Small intestine (tissue), 16 donors: ENCODE measurements at places on chromosomes 5 and 9. TPM values are rescaled to one million over a fixed set of nuclear protein-coding genes. Genes with fewer than 3 reads are reported as not detected.

GRCh38 chr5:126961702-126962101, 68.7 kb downstream of the MARCHF3 start:
- no peak overlapping the region for H3K27ac ChIP-seq
- H3K27me3 ChIP-seq = no peaks in the 10 kb centered on the region
- no peak overlapping the region for H3K4me3 ChIP-seq
- H3K4me1 ChIP-seq = no peaks in the 10 kb centered on the region

DNA sequence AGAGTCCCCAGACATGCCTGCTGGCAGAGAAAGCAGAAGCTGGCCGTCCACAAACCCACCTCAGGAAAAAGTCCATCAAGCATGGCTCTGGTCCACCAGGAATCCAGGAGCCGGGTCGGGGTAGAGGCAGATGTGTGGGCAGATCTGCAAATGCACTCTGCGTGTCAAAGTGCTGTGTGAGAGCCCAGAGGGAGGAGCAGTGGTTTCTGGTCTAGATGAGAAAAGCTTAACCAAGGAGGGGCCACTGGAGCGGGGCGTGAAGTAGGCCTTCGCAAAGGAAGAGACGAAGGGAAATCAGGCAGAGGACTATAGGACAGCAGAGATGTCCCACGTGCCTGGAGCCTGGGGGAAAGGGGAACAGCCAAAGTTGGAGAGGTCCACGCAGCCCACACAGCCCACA, 40.0 kb downstream of the TTLL11 start:
- H3K27ac ChIP-seq = no peak overlapping the region
- H3K27me3 ChIP-seq = no peaks in the 10 kb centered on the region
- no peak overlapping the region for H3K4me3 ChIP-seq

- no peak overlapping the region for H3K4me3 ChIP-seq
- no peaks in the 10 kb centered on the region for H3K4me1 ChIP-seq
- H3K27me3 ChIP-seq = peaks cover 41% of the 10 kb centered on the region
- DNase-seq = no peak
These were observed 8.9 kb downstream of the NR2F1-AS1 start for GRCh38 chr5:93572101-93572607.

DNA sequence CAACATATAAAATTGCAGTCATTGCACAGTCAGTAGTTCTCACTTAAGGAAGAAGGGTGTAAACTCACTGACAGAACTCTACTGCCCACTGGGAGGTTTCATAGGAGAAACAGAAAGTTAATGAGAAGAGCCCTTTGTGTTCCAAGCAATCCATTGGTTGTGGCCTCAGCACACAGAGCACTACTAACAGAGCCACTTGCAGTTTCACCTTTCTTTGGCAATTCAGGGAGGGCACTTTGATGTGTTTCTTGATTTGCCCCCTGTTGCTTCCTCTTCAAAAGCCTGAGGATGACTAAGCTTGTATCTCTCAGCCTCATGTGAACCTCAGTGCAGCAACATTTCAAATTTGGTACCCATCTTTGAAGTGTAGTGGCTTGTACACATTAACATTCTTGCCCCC, 409.4 kb downstream of the DMRTA1 start:
- DNase-seq = no peak
- H3K27ac ChIP-seq = no peak overlapping the region
- no peaks in the 10 kb centered on the region for H3K4me1 ChIP-seq
- no peaks in the 10 kb centered on the region for H3K36me3 ChIP-seq
- no peak overlapping the region for H3K4me3 ChIP-seq

- no peaks in the 10 kb centered on the region for H3K27me3 ChIP-seq
- H3K4me3 ChIP-seq = no peak overlapping the region
- no peak overlapping the region for H3K27ac ChIP-seq
- DNase-seq = no peak
These were observed 59.7 kb downstream of the RXRA start for GRCh38 chr9:134385915-134386314.

DNA sequence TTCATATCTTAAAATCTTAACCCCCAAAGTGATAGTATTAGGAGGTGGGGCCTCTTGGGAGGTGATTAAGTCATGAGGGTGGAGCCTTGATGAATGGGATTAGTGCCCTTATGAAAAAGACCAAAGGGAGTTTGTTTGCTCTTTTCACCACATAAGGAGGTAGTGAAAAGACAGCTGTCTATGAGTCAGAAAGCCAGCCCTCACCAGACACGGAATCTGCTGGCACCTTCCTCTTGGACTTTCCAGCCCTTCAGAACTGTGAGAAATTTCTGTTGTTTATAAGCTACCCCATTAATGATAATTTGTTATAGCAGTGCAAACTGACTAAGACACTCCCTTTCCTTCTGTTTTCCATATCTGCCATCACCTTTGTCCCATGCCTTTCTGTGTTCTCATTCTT, 20.8 kb downstream of the IFNB1 start:
- H3K4me1 ChIP-seq = no peaks in the 10 kb centered on the region
- H3K27me3 ChIP-seq = no peaks in the 10 kb centered on the region
- no peaks in the 10 kb centered on the region for H3K36me3 ChIP-seq
- H3K27ac ChIP-seq = no peak overlapping the region
- H3K4me3 ChIP-seq = no peak overlapping the region
- DNase-seq = no peak

GRCh38 chr9:93594041-93594756, 17.8 kb downstream of the PHF2 start:
- no peaks in the 10 kb centered on the region for H3K36me3 ChIP-seq
- H3K27ac ChIP-seq = no peak overlapping the region
- H3K4me1 ChIP-seq = peaks cover 5% of the 10 kb centered on the region

DNA sequence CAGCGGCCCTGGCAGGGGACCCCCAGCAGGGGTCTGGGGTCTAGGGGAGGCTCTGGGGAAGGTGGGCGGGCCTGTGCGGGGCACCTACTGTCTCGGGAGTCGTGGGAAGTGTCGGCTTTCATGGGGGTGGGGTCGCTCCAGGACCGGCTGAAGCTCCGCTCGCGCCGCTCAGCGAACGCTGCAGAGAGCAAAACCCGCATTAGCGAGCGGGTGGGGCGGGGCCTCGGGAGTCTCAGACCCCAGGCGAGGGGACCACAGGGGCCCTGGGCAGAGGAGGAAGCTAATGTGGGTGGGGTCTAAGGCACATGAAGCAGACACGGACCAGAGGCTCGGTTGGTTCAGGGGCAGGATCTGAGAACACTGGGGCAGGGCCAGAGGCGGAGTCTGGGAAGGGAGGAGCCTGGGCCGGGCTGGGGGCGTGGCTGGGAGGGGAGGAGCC, 5.5 kb downstream of the NSMF start:
- no peak overlapping the region for H3K27ac ChIP-seq
- peaks cover 6% of the 10 kb centered on the region for H3K4me1 ChIP-seq
- H3K36me3 ChIP-seq = no peaks in the 10 kb centered on the region
- H3K27me3 ChIP-seq = no peaks in the 10 kb centered on the region
- DNase-seq = peak; percentile 79

The PCDHAC2 gene
- 0.72 TPM for polyA plus RNA-seq

The PDE6A gene
- 1.3 TPM for polyA plus RNA-seq

The FOXD4 gene
- 0.39 TPM for polyA plus RNA-seq

The PCDHB3 gene
- polyA plus RNA-seq = not detected
